NCI-H774 (cell line): ENCODE measurements at places on chromosomes 6 and 20.
A peak's percentile ranks its signal among the peaks of the same experiment; 100 is the strongest.

DNA sequence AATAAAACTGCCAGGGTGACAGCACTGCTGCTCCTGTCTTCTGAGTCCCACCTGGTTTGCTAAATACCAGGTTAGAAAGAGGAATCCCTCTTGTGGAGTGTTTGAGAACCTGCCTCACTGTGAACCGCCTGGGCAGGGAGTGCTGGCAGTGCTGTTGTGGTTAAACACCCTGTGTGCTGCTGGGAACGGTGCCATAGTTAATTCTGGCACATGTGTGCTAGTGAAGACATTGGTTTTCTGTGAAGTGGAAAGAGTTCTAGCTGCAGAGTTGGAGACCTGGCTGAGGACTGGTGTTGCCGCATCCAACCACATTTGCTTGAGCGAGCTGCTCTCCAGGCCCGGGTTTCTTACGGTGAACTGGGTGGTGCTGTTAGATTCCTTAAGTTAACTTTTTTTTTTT lies 72.7 kb downstream of the IGF2R start:
- DNase-seq: no peak

- DNase-seq: no peak
Measured at GRCh38 chr6:112237595-112237994, 16.8 kb downstream of the LAMA4 start.

DNA sequence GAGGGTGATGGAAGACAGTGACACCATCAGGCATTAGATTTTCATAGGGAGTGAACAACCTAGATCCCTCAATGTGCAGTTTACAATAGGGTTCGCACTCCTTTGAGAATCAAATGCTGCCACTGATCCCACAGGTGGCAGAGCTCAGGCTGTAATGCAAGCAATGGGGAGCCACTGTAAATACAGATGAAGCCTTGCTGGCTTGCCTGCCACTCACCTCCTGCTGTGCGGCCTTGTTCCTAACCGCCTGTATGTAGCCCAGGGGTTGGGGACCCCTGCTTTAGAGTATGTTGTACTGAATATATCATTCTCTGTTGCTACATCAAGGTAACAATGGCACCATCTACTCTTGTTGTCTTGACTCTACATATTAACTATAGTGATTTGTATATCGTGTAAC lies 37.1 kb downstream of the TPD52L1 start:
- DNase-seq: no peak

- no peak for DNase-seq
Measured at GRCh38 chr6:3371222-3371949, 85.5 kb downstream of the SLC22A23 start.

DNA sequence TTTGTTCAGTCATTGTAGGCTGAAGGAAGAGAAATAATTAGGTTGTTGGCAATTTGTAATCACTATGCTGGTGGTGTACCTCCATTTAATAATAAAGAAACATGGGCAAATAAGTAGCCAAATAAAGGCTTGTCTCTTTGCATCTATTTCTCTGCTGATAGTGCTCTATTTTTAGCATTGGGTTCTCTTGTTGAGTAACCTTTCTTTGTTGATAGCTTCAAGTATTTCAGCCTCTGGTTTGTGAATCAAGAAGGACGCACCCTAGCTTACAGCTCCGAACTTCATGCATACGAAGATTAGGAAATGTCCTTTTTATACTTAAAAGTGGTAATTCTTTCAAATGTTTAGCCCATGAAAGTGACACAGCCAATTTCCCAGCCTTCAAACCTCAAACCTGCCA lies 2.6 kb downstream of the PPP1R14C start:
- no peak for DNase-seq

DNA sequence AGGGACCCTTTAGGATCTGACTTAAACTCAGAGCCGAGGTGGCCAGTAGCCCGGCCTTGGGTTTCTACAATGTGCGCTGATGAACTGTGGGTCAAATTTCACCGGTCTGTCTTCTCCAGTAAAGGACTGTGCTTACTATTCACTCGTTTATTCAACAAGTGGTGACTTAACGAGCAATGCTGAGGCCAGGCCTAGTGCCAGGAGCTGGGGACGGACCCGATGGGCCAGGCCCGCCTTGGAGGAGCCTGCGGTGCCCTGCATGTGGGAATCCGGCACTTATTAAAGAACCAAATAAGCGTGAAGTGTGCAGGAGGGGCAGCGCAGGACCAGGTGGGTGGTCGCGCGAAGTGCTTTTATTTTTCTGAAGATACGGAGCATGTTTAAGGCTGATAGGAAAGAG lies 24.0 kb downstream of the CTCFL start:
- no peak for DNase-seq

GRCh38 chr20:63705232-63706026 lies 2.3 kb downstream of the ARFRP1 start:
- no peak for DNase-seq

DNA sequence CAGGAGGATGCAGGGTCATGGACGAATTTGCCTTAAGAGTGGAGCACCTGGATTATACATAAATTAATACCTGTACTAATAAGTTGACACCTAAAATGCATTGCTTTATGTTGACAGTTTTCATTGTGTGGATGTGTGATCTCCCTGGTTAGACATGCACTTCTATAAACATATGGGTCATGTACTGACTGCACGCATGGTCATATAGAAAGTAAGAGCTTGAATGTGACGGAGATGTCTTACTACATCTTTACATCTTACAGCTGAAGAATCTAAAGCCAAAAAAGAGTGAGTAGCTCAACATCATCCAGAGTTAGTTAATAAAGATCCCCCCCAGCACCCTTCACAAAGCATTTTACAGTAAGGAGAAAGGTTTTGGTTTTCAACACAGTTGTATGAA lies 408.4 kb upstream of the JARID2 start:
- no peak for DNase-seq

DNA sequence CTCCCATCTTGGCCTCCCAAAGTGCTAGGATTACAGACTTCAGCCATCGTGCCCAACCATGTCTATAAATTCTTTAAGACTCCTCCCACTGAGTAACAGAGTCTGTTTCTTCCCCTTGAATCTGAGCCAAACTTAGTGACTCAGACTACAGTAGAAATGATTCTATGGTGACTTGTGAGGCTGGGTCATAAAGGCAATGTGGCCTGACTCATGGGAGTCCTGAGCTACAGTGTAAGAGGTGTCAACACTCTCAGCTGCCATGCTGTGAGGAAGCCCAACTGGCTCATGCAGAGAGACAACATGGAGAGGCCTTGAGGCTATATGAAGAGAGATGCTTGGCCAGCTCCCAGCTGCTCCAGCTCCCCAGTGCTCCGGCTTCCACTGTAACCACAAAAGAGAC lies 5.2 kb upstream of the NRSN2 start:
- DNase-seq: no peak

GRCh38 chr20:51389543-51390264 lies 152.8 kb downstream of the NFATC2 start:
- DNase-seq: no peak

GRCh38 chr6:52664991-52665686 lies 5.8 kb upstream of the TMEM14A start:
- DNase-seq: no peak

GRCh38 chr6:42271834-42272805 lies 54.5 kb upstream of the MRPS10 start:
- no peak for DNase-seq

DNA sequence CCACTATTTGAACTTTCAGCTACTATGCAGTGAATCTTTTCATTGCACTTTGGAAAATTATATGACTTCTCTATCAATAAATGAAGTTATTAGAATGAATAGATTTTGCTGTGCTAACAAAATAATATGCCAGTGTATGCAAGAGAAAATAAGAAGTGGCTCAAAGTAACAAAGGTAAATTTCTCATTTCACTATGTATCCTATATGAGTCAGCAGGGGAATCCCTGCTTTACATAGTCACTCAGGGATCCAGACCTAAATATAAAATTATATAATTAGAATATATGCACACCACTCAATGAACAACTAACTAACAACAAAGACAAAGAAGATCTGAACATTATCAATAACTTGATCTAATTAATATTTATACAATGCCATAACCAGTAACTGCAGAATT lies 390.8 kb upstream of the IRAK1BP1 start:
- DNase-seq: no peak

DNA sequence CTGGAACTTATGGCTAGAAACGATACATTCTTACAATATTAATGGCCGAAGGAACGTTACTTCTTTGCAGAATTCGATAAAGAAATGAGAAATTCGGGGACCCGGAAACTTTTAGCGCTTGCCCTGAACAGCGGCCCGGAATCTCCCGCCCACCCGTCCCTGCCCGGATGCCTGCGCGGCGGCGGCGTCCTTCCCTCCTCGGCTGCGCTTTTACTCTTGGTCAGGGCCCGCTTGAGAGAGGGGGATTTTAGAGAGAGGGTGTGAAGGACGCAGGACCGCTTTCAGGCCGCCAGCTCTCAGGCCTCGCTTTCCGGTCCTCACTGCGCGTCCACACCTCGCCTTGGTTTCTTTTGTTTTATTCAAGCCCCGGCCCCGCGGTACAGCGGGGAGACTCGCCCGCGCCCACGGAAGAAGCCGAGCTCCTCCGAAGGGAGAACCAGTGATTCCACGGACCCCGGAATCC lies 243.7 kb downstream of the ARID1B start:
- DNase-seq: peak; percentile 72

GRCh38 chr6:142313284-142313683 lies 11.5 kb downstream of the ADGRG6 start:
- no peak for DNase-seq
